ENCODE measurements at places on chromosomes 1 and 21.
A peak's percentile ranks its signal among the peaks of the same experiment; 100 is the strongest.

DNA sequence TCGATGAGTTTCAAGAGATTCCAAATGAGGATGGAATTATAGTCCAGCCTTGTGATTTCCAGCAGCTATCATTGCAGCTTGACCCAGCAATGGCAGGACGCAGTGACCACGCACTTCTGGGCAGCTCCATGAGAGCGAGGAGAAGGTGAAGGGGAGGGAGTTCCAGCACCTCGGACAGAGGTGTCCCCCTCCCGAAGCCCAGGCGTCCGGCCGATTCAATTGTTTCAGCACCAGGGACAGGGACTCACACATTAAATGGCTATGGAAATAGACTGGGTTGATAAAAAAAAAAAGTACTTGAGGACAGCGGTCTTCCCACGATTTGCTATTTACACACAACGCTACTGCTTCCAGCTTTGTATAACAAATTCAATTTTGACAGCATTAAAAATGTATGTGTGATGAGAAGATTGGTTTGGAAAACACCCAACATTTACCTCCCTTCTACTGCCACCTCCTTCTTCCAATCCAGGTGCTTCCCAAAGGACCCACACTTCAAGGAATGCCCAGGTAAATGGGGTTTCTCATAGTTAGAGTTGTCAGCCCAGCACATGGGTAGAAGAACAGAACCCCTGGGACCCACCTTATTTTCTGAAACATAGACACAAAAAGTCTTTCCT is 71.8 kb downstream of the DISP3 start:
- DNase-seq, result no peak

DNA sequence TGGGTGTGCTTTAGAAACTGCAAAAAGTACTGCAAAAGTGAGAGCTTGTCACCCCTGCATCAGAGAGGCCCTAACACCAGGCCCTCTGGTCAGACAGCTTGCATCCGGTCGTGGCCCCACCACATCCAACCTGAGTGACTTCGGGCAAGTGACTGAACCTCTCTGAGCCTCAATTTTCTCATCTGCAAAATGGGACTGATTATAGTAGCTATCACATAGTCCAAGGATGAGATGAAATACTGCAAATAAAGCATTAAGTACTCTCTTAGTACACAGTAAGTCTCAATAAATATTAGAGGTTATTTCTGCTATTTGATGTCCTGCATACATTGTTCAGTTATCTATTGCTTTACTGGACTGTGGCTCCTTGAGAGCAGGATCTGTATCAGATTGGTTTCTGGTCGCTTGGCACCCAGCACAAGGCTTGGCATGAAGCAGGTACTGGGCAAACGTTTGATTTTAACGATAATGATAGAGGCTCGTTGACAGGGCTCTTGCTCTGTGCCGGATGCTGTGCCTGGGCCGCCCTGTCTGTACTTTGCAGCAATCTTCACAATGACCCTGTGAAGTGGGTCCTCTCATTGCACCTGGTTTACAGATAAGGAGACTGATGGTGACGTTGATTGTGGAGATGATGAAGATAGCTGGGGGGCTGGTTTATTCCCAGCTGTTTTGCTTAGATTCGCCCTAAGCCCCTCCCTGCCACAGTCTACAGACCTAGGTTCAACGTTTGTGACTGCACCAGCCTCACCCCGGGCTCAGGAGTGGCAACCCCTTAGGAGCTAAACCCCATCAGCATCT is 43.6 kb downstream of the RAP1GAP start:
- peak; percentile 14 for DNase-seq

- DNase-seq, result no peak
These were observed 180.6 kb downstream of the PLA2G4A start for GRCh38 chr1:187009320-187009719.

DNA sequence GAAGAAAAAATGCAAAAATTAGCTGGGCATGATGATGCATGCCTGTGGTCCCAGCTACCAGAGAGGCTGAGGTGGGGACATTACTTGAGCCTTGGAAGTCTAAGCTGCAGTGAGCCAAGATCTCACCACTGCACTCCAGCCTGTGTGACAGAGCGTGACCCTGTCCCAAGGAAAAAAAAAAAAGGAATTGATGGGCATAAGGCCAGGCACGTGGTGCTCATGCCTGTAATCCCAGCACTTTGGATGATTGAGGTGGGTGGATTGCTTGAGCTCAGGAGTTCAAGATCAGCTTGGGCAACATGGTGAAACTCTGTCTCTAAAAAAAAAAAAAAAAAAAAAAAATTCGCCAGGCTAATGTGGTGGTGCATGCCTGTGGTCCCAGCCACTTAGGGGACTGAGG is 55.8 kb upstream of the ATP2B4 start:
- DNase-seq, result no peak

GRCh38 chr1:104387716-104388508 is 638.2 kb downstream of the AMY1C start:
- DNase-seq, result no peak

DNA sequence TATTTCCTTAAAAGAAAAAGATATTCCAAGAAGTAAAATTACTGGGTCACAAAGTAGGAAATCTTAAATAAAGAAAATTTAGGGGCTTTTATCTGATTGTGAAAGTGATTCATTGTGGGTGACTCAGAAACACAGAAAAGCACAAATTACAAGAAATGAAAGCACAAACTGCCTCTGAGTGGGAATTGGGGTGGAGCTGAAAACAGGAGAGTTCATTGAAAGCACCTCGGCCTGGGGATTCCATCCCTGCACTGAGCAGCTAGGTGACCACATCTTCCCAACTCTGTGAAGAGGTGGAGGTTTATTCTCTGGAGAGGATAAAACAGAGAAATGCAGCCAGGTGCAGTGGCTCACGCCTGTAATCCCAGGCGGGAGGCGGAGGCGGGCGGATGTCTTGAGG is 7.4 kb downstream of the GJA4 start:
- no peak for DNase-seq

GRCh38 chr1:47814612-47815395 is 182.4 kb downstream of the TRABD2B start:
- DNase-seq, result no peak

DNA sequence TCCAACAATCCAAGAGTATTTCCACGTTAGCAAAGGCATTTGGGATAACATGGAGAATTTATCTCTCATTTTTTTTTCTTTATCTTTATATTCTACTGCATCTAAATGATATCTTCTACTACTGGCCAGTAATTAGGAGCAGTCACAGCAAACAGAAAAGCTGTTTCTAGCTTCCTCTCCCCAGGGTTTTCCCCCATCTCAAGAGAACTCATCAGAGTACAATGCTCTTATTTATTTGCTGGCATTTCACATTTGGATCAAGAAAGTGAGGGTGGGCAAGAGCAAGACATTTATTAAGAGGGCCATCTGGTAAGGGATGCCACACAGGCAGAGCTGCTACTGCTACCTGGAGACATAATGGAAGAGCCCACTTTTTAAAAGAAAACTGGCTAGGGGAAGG is 368.2 kb downstream of the USH2A start:
- DNase-seq, result no peak

- peak; percentile 16 for DNase-seq
These were observed 33.2 kb downstream of the NHLH2 start for GRCh38 chr1:115807723-115808122.
